Upper lobe of right lung (tissue), 1 donor: ENCODE measurements at places on chromosomes 2 and 18. TPM values are rescaled to one million over a fixed set of nuclear protein-coding genes. Genes with fewer than 3 reads are reported as not detected.

DNA sequence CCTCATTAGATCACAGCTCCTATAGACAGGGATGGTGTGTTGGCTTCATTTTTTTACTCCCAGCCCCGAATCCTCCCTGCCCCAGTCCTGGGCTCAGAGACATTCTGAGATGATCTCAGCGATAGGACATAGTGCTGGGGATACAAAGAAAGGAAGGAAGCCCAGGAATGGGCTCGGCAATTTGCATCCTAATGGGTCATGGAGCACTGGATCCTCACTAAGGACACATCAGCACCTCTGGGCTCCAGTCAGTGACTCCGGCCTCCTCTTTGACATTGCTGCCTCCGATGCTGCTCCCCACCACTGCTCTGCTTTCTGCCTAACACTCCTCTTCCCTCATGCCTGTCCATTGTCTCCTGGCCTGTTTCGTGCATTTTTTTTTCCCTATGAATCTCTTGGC lies 489.1 kb downstream of the STK39 start:
- no peaks in the 10 kb centered on the region for H3K36me3 ChIP-seq
- H3K4me1 ChIP-seq: no peaks in the 10 kb centered on the region
- no peak overlapping the region for H3K4me3 ChIP-seq
- no peak overlapping the region for H3K27ac ChIP-seq
- no peak for DNase-seq

Gene TUBB8B
- 0.38 TPM for total RNA-seq

Gene GAREM2
- 1.9 TPM for total RNA-seq

DNA sequence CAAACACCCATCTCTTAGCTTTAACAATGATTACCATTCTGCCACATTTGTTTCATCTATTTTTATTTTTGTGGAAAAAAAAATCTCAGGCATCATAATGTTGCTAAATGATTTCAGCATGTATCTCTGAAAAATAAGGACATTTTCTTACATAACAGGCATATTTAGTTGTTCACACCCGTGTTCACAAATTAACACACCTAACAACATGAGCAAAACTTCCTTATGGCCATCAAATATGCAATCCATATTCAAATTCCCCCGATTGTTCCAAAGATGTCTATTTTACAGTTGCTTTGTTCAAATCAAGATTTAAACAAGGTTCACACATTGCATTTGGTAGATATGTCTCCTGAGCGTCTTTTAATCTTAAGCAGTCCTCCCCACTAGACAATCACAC lies 29.2 kb downstream of the TMEM177 start:
- no peak for DNase-seq
- no peaks in the 10 kb centered on the region for H3K27me3 ChIP-seq
- H3K4me3 ChIP-seq: no peak overlapping the region
- H3K36me3 ChIP-seq: no peaks in the 10 kb centered on the region

DNA sequence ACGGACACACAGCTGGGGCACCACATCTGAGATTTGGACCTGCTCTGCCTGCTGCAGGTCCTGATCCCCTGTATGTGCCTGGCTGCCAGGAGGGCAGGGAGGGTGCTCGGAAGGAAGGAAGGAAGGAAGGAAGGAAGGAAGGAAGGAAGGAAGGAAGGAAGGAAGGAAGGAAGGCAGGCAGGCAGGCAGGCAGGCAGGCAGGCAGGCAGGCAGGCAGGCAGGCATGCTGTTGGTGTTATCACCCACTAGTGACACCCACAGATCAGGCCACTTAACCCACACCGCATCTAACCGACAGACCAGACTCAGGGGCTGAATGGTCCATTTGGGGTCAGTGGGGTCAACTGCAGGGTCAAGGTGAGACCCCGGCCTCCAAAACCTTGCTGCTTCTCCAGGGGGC lies 5.8 kb downstream of the KLHL30 start:
- H3K27me3 ChIP-seq: no peaks in the 10 kb centered on the region
- no peak overlapping the region for H3K4me3 ChIP-seq
- DNase-seq: no peak
- no peaks in the 10 kb centered on the region for H3K36me3 ChIP-seq

DNA sequence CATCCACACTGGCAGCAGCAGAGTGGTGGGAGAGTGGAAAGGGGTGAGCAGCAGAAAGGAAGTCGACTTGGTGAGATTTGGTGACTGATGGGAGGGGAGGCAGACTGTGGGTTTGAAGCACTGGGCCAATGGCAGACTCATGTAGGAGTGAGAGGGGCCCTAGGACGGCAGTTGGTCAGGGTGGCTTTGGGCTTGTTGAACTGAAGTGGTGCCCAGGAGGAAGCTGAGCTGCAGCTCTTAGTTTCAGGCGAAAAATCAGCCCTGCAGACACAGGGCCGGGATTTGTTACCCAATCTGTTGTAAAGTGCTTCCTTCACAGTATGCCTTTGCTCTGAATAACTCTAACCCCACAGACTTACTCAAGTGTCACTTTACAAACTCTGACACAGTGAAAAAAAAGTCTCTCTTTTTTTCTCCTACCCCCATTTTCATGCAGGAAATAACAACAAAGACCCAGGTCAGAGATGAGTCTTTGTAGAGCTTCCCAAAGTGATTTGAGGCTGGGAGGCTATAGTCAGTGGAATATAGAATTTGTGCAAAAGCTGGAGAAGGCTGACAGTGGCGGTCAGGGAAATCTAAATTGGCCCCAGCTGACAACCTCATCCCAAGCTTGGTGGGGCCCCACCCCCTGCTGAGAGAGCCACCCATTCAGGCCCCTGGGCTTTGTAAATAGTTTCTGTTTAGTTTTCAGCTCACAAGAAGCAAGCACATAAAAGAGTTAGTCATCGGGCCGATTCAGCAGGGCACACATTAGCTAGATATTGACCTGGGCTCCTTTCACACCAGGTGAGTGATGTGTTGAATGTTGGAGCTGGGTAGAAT lies 226.9 kb downstream of the VAPA start:
- peaks cover 27% of the 10 kb centered on the region for H3K4me1 ChIP-seq
- no peak overlapping the region for H3K4me3 ChIP-seq
- no peak for DNase-seq

- H3K36me3 ChIP-seq: no peaks in the 10 kb centered on the region
- no peak overlapping the region for H3K27ac ChIP-seq
- H3K4me1 ChIP-seq: peaks cover 5% of the 10 kb centered on the region
- H3K27me3 ChIP-seq: no peaks in the 10 kb centered on the region
- no peak overlapping the region for H3K4me3 ChIP-seq
These were observed 51.5 kb downstream of the L3MBTL4 start for GRCh38 chr18:6363216-6363615.

DNA sequence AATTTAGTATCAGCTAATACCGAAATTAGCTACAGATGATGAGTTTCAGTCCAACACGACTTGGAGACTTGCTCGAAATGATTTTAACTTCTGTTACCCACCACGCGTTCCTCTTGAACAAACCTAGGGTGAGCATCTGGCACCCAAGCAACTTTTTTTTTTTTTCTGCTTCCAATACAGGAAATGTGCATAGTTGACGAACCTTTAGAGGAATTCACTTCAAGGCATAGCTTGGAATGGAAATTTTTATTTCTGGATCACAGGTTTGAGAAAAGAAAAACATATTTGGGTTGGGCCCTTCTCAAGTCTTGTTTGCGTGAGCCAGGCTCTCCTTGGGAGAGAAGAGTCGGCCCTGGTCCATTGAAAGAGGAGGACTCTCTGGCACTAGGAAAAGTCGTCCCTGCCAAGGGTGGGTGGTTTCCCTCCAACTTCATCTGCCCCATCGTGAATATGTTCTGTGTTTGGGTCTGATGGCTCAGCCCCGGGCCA lies 37.4 kb upstream of the RPL31 start:
- no peaks in the 10 kb centered on the region for H3K27me3 ChIP-seq
- H3K27ac ChIP-seq: no peak overlapping the region
- peak; percentile 17 for DNase-seq
- no peaks in the 10 kb centered on the region for H3K4me1 ChIP-seq
- H3K4me3 ChIP-seq: no peak overlapping the region
- H3K36me3 ChIP-seq: no peaks in the 10 kb centered on the region

DNA sequence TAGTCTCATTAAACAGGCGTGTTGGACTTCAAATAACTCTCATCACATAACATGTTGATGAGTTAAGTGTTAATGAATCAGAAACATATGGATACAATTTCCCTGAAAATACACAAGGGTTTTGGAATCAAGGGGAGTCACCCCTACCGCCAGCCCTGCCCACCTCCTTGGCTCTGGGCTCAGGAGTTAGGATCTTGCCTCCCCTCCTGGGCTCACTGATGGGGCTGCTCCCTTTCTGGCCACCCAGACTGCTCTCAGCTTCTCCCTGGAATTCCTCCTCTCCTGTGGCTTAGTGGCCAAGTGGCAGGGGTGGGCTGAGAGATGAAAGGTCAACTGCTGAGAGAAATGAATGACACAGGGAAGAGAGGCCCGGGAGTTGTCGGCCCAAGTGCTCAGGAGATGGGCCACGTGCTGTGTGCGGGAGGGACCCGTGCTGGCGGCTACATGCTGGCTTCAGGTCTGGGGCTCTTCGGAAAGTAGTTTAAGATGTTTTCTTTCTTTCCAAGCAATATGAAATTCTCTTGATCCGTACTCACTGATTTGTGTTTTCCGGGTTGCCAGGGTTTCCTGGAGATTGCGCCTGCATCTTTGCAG lies 55.8 kb upstream of the TNP1 start:
- no peak for DNase-seq
- H3K36me3 ChIP-seq: no peaks in the 10 kb centered on the region
- H3K27ac ChIP-seq: no peak overlapping the region
- no peaks in the 10 kb centered on the region for H3K27me3 ChIP-seq
- H3K4me3 ChIP-seq: no peak overlapping the region

- H3K36me3 ChIP-seq: peaks cover 10% of the 10 kb centered on the region
- H3K4me1 ChIP-seq: peaks cover 5% of the 10 kb centered on the region
- no peak overlapping the region for H3K4me3 ChIP-seq
These were observed 4.9 kb downstream of the ERFE start for GRCh38 chr2:238163481-238164198.

Gene ELOA2
- not detected for total RNA-seq

Gene SMYD1
- not detected for total RNA-seq

Gene DSEL
- total RNA-seq: 10.9 TPM

DNA sequence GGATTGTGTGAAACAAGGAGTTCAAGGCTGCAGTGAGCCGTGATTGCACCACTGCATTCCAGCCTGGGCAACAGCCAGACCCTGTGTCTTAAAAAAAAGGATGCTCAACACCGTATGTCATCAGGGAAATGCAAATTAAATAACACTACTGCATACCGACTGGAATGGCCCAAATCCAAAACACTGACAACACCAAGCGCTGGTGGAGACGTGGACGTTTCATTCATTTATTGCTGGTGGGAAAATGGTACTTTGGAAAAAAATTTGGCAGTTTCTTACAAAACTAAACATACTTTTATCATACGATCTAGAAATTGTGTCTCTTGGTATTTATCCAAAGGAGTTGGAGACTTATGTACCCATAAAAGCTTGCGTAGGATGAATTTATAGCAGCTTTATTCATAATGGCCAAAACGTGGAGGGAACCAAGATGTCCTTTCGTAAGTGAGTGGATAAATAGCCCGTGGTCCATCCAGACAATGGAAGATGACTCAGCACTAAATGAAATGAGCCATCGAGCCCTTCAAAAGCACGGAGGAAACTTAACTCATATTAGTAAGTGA lies 24.2 kb downstream of the NEU4 start:
- no peak for DNase-seq
- no peaks in the 10 kb centered on the region for H3K4me1 ChIP-seq
- H3K36me3 ChIP-seq: no peaks in the 10 kb centered on the region
- no peak overlapping the region for H3K4me3 ChIP-seq
- no peak overlapping the region for H3K27ac ChIP-seq

Gene POTEI
- total RNA-seq: not detected

DNA sequence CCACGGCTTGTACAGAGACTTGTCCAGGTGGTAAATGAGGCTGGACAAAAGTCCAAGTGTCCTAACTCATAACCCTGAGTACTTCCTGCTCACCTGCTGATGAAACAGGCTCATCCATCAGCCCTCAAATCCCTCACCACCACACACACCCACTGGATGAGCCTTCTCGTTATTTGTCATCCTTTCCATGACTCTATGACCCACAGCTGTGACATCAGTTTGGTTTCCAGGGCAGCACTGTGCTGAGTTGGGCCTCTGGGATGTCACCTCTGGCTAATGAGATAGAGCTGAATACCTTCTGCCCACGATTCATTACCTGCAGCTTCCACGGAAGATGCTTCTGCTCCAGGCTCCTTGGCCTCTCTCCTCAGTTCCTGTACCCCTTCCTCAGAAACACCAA lies 39.4 kb downstream of the SLC14A2 start:
- H3K4me1 ChIP-seq: no peaks in the 10 kb centered on the region
- no peak overlapping the region for H3K4me3 ChIP-seq
- DNase-seq: no peak
- H3K36me3 ChIP-seq: no peaks in the 10 kb centered on the region

DNA sequence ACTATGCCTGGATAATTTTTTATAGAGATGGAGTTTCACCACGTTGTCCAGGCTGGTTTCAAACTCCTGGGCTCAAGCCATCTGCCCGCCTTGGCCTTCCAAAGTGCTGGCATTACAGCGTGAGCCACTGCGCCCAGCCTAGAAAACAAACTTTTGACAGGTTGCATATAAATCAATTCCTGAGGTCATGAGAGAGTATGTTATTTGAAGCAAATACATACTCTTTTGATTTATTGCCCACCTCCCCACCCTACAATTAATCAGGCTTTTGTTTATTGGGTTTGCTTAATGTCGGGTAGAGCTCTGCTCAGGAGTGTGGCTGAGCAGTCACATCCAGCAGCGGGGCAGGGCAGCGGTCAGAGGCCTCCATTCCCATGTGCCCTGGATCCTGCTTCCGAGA lies 37.9 kb upstream of the ASB1 start:
- DNase-seq: no peak
- H3K4me1 ChIP-seq: peaks cover 5% of the 10 kb centered on the region
- H3K27me3 ChIP-seq: no peaks in the 10 kb centered on the region
- H3K27ac ChIP-seq: no peak overlapping the region
- no peaks in the 10 kb centered on the region for H3K36me3 ChIP-seq

- peak overlapping the region; percentile 18 for H3K4me3 ChIP-seq
- DNase-seq: no peak
- peaks cover 12% of the 10 kb centered on the region for H3K4me1 ChIP-seq
- no peak overlapping the region for H3K27ac ChIP-seq
These were observed 85.0 kb downstream of the IKZF2 start for GRCh38 chr2:213066443-213066743.

GRCh38 chr2:129819855-129820254 lies 159.6 kb upstream of the RAB6C start:
- no peak overlapping the region for H3K27ac ChIP-seq
- no peaks in the 10 kb centered on the region for H3K36me3 ChIP-seq
- no peaks in the 10 kb centered on the region for H3K27me3 ChIP-seq
- DNase-seq: no peak
- H3K4me3 ChIP-seq: no peak overlapping the region

DNA sequence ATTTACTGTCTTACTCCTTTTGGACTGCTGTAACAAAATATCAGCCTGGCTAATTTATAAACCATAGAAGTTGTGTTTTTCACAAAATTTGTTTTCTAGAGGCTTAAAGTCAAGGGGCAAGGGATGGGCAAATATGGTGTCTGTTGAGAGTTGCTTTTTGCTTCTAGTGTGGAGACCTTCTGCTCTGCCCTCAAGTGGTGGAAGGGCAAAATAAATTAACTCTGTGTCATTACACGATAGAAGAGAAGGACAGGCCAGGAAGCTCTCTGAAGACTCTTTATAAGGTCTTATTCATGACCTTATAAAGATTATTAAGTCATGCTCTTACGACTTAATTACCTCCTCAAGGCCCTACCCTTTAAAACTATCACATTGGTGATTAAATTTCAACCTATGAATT lies 181.2 kb upstream of the LRATD1 start:
- H3K27me3 ChIP-seq: no peaks in the 10 kb centered on the region
- H3K27ac ChIP-seq: no peak overlapping the region
- no peaks in the 10 kb centered on the region for H3K4me1 ChIP-seq

Gene FLACC1
- 3.6 TPM for total RNA-seq

Gene HOXD8
- 2.6 TPM for total RNA-seq
